ENCODE measurements at places on chromosomes 12 and 14.

DNA sequence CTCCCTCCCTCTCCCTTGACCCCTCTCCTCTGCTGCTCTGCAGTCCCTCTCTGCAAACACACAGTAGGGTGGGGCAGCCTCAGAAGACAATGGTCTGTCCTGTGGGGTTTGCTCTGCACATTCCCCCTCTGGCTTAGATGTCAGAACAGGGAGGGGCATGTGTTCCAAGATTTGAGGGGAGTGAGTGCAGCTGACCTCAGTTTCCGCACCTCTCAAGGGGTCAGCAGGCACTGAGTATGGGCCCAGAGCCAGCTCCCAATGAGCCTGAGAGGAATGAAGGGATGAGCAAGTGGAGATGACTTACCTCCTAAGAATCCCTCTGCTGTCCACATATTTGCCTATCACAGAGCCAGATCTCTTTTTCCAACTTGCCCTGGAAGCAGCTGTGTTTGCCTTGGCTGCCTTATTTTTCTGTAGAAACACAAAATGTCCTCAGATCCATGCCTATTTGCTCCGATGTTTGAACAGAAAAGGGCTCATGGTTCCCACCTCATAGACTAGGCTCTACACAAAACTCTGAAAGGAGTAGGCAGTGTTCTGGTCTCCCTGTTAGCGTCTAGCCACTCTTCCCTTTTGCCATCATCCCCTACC is 111.4 kb downstream of the CRACR2A start:
- DNase-seq, result no peak

DNA sequence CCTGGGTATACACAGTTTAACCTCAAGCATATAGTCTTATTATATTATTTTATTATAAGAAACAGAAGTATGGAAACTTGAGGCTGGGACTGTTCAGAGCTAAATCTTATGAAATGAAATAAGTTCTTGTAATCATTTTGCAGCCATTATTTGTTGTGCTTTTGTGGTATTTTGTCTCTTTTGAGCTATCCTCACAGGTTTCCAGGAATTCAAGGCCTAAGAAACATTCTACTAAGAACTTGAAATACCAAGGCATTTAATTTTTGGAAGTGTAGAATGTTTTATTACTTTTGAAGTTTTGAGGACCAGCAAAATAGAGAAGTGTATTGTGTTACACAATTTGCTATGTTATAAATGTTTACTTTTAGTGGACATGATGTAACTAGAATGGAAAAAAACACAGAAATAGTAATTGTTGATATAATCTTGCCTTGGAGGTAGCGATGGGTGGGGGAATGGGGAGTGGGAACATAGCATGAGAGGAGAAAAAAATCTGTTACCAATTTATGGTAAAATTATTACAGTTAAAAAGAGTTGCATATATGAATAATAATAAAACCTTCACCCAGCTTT is 81.7 kb downstream of the CRADD start:
- no peak for DNase-seq

GRCh38 chr12:46269429-46270241 is 792 bp upstream of the SLC38A1 start:
- DNase-seq, result peak; percentile 61

GRCh38 chr14:50191499-50191898 is 39.9 kb downstream of the SOS2 start:
- DNase-seq, result no peak

- DNase-seq, result no peak
Observed at GRCh38 chr12:54386403-54387113, 2.0 kb upstream of the ZNF385A start.

Data from stimulated activated CD8-positive, alpha-beta memory T cell treated with anti-CD3 and anti-CD28 coated beads, Interleukin-15, amount 100 ng/mL, for 48 hours (primary cell).